ENCODE measurements at places on chromosomes 12 and 14.

- DNase-seq, result no peak
These were observed 4.9 kb upstream of the DYNLL1 start for GRCh38 chr12:120490833-120491512.

GRCh38 chr12:128513331-128513730, 246.4 kb downstream of the TMEM132C start:
- no peak for DNase-seq

DNA sequence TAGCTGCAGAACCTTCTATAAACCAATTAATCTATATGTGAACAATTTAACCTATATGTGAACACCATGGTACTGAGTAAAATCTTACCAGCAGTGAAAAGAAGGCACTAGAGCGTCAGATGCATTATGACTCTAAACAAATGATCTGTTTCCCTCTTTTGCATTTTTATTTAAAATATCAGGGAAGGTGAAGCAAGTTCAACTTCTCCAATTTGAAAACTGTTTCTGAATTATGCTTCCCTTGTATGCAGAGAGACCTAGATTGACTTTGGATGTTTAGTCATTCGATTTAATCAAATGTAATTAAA, 80.9 kb downstream of the DAD1 start:
- no peak for DNase-seq

DNA sequence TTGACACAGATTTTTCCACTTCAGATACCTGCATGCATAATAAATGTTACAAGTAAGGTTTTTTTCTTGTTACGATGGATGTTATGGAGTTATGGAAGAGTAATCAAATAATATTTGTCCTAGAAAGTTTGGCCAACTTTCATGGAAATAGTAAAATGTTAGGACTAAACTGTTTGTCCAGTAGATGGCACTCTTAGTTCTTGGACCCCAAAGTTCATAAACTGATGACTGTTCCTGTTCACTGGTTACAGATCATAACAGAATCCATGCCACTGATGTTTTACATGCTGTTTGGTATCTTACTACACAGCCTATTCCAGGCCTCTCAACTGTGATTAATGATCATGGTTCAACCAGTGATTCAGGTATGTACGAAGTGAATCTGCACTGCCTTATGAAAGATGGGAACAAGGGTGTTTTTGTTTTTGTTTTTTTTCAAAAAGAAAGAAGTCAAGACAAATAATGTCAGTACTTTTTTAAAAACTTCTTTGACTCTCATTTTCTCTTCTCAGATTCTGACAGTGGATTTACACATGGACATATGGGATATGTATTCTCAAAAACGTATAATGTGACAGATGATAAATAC, 48.8 kb upstream of the SLCO1C1 start:
- no peak for DNase-seq

GRCh38 chr12:88153959-88154358, 11.9 kb downstream of the TMTC3 start:
- no peak for DNase-seq

- no peak for DNase-seq
These were observed 314 bp upstream of the DHRS7 start for GRCh38 chr14:60165547-60165876.

DNA sequence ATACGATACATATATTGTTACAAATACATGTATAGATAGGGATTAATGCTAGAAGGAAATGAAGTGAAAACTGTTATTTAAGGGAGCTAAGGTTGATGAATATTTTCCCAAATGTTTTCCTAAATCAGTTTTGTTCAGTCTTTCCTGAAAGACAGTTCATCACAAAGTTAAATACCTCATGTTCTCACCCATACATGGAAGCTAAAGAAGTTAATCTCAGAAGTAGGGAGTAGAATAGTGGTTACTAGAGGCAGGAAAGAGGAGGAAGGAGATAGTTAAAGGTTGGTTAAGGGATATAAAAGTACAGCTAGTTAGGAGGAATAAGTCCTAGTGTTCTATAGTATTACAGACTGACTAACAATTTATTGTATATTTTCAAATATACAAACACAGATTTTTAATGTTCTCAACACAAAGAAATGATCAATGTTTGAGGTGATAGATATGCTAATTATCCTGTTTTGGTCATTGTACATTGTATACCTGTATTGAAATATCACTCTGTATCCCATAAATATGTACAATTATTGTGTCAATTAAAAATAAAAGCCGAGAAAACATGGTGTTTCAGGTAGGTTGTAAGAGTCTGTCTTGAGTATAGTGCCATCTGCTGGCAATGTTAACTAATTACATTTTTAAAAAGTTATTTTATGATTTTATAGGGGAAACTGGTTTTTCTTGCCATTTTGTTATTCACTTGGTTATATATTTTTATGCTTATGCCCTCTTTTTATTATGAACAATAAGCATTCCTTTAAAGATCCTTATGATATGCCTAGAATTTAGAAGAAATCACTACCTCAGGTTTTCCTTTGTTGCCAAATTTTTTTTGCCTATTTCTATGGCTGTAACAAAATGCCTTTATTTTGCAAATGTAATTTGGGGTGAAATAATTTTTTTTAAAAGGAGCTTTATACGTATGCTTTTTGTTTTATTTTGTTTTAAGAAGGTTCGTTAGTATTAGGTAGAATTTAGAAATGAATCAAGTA, 26.9 kb downstream of the ZDHHC17 start:
- no peak for DNase-seq

GRCh38 chr12:81518638-81519037, 240.5 kb downstream of the PPFIA2 start:
- no peak for DNase-seq

- no peak for DNase-seq
These were observed 316.8 kb downstream of the SSPN start for GRCh38 chr12:26512213-26512612.

DNA sequence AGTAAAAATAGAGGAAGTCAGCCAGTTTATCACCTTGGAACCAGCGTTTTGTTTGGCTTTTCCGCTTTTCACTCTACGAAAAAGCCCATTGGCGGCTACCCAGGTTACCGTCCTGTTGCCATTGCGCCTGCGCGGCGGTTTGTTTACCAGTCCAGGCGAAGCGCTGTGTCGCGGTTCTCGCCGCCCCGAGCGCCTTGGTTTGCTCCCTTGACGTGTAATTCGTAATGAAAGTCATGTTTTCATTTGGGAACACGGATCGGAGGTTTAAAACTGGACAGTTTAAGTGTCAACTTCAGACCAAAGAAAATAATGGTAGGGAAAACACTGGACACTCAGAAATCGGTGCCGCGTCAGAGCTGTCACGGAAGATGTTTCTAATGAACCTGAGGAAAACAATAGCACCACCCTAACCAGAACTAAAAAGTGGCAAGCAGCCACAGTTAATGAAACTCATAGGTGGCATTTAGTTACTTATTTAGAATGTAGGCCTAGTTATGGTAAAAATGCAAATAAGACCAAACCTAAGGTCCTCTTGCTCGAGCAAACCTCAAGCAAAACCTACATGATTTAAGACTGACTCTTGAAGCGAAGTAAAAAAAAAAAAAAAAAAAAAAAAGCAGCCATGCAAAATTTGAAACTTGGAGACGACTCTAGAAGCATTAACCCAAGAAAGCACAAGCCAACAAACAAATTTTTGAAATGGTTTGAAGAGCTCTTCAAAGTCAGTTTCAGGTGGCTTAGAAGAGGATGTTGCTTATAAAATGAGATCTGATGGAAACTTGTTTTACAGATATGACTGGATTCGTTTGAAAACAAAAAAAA, 790 bp upstream of the GPR19 start:
- peak; percentile 81 for DNase-seq

- no peak for DNase-seq
These were observed 110.0 kb upstream of the AMIGO2 start for GRCh38 chr12:47189728-47190127.

GRCh38 chr14:38125481-38126037, 82.1 kb upstream of the SSTR1 start:
- DNase-seq, result no peak

GRCh38 chr14:32571995-32572866, 243.1 kb downstream of the AKAP6 start:
- no peak for DNase-seq

GRCh38 chr14:29752221-29752923, 175.3 kb downstream of the PRKD1 start:
- no peak for DNase-seq

DNA sequence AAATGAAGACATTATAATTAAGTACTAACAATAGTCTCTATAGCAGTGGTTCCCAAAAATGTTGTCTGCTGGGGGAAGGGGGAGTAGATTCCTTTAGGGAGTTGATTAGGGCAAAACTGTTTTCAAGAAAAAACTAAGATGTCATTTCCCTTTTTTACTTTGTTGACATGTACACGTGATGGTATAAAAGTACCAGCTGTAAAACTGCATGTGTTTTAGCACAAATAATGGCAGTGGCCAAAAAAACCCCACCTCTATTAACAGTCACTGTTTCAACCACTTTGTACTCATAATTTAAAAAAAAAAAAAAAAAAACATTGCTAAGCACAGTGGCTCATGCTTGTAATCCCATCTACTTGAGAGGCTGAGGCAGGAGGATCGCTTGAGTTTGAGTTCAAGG, 61.7 kb downstream of the PPP1R12A start:
- no peak for DNase-seq

GRCh38 chr12:101082706-101083105, 127.3 kb downstream of the SLC5A8 start:
- no peak for DNase-seq

- no peak for DNase-seq
These were observed 109.7 kb downstream of the CRADD start for GRCh38 chr12:93786656-93787397.

DNA sequence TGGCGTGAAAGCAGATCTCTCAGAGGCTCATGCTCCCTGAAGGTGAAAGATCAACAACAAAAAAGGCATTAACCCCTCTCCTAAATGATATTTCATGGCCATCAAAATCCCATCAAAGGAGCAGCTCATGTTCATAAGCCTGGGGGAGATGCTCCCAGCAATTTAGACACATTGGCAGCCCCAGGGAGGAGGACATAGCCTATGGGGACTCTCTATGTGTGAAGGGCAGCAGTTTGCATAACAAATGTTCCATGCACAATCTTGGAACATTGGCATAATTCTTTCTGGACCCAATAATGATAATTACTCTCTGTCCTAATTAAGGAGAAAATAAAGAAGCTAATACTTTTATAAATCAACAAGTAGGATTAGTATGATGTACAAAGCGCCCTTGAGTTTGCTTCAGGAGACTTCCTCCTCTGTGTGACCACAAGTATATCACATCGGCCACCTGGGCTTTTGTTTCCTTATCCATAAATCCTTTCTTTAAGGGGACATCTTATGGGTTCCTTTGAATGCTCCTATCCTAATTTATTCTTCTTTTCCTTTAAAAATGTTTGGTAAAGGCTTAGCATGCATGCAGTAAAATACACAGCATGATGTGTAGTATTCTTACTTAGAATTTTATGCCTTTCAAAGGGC, 161.9 kb upstream of the PLEKHG7 start:
- DNase-seq, result no peak

GRCh38 chr12:15230751-15231150, 9.5 kb upstream of the RERG start:
- no peak for DNase-seq

- DNase-seq, result no peak
These were observed 187.8 kb upstream of the AMIGO2 start for GRCh38 chr12:47267571-47267970.

GRCh38 chr14:63076488-63076887, 31.2 kb upstream of the KCNH5 start:
- DNase-seq, result no peak

GRCh38 chr12:33472299-33472698, 32.7 kb upstream of the SYT10 start:
- DNase-seq, result no peak
